Tongue (tissue), 3 donors: ENCODE measurements at places on chromosomes 11 and 22. TPM values are rescaled to one million over a fixed set of nuclear protein-coding genes. Genes with fewer than 3 reads are reported as not detected.

DNA sequence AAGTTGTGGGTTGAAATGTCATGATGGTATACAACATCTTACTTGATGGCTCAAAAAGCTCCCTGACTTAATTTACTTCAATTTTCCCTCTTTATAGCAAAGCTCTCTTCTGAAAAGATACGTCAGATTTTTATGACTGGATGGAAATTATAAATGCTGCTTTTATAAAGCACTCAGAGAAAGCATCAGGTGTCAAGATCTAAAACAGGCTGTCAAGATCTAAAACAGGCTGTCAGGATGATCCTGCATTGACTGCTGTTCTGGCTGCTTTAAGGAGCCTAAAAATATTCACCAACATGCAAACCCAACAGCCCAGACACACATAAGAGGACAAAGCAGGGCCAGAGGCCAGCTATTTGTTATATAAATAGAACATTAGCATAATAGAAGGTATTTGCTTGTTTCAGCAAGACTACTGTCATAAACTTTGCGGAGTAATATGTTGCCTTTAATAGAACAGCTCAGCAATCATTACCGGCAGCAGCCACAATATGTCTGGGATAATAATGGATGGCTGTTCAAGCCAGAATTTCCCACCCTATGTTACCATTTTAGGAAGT lies 77.3 kb upstream of the ANO5 start:
- DNase-seq, result peak; percentile 68

DNA sequence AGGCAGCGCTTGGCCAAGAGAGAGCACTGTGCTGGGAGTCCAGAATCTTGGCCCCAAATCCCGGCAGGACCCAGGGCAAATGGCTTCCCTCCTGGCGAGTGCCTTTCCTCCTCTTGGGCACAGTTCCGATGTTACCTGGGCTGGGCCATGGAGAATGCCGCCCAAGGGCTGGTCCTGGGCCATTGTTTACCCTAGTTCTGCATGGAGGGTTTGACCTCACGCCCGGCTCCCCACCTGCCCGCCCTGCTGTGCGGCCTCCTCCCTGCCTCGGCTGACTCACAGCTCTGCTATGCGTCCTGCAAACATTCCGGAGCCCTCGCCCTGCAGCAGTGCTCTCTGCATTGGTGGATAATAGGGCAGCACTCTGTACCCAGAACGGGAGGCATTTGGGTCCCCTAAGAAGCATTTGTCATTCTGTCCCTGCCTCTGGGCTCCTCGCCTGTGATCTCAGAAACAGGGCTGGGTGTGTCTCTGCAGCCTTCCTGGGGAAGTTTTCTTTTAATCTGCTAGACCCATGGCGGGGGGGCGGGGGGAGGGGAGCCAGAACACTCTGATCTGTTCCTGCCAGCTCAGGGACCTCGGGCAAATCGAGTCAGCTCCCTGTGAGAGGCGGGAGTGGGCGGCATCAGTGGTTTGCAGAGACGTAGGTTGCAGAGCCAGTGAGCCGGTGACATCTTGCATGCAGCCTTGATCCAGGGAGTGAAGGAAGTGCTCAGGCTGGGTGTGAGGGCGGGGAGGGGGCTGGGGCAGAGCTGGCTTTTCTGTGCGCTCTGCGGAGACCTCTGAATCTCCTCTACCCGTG lies 32.9 kb upstream of the SMIM38 start:
- peak; percentile 77 for DNase-seq

- DNase-seq, result no peak
Measured at GRCh38 chr11:125797641-125798040, 9.7 kb downstream of the PATE3 start.

DNA sequence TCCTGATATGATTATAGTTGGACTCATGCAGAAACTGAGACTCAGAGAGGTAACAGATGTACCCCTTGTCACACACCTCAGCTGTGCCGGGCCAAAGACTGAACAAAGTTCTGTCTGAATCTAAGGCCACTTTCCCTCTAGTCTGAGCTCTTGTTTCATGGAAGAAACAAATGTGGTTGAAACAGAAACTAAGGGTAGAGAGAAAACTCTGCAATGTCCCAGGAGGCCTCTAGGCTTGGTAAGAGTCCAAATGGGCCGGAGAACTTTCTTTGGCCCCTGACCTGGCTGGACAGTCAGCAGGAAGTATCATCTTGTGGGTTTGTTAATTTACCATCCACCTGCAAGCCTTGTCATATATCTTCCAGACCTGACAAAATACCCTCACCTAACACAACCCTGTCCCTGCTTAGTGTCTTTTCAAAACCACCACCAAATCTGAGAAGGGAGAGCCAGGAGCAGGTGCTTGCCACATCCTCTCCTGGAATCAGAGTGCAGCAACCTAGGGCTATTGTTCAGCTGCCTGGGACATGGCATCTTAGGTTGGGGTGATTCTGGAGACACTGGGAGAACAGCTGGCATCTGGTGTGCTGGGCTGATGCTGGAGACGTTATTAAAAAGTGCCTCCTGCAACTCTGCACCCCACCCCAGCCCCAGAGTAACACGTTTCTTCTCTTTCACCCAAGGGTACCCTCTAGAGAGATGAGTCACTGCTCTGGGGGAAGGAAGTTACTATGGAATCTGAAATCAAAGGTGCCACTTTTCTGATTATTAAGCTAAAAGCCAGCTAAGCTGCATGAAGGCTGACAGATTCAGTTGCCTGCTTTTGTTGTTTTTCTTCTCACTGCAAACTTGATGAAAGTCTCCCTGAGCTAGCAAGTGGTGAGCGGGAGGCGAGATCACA lies 126.3 kb upstream of the TIMP3 start:
- DNase-seq, result no peak

The CNTF gene
- total RNA-seq, result 1.1 TPM

The CD3E gene
- not detected for total RNA-seq

The DEAF1 gene
- 18.8 TPM for total RNA-seq

The TAGLN gene
- 119 TPM for total RNA-seq

The PARVG gene
- total RNA-seq, result 3.2 TPM
